Stimulated activated naive CD4-positive, alpha-beta T cell (primary cell): ENCODE measurements at places on chromosomes 6 and 20.

DNA sequence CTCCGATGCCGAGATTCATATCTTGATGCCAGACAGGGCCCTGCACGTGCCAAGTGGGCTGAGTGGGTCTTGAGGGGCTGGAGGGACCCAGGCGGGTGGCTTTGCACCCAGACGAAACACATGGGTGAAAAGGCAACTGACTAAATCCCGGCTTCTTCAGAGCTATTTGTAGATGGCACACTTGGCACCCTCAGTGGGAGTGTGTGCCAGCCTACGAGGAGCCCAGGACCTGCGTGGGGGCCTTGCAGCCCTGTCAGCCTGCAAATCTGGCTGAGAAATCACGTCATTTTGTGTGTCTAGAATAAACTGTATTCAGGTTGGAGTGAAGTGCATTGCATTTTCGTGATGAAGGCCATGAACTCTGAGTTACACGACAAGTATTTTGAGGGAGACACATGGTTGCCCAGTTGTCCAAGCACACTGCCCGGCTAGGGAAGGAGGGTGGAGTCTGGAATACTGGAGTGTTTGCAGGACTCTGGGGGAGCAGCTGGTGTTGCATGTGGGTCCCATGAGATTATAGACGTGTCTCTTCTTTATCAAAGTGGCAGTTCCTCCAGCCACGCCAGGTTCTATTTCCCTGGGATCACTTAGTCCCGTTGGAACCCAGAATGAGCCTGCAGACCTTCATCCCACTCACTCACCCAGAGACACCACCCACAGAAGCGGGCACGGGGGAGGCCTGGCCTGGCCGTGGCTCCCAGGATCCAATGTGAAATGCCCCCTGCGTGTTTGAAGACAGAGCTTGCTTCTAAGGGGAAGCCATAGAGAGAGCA lies 60.2 kb downstream of the DLL1 start:
- DNase-seq = no peak

DNA sequence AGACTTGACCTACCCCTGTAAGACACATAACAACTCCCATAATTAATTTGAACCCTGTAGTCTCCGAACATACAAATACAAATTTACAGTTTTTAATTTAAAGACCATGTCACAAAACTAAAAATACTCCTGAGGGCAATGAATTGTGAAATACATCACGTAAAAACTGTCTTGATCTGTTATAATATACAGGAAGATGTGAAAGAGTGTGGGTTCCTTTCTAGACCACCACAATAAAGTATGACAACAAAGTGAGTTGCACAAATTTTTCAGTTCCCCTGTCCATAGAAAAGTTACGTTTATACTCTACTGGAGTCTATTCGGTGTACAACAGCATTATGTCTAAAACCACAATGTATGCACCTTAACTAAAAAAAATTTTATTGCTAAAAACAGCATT lies 11.0 kb upstream of the BLOC1S5 start:
- no peak for DNase-seq

DNA sequence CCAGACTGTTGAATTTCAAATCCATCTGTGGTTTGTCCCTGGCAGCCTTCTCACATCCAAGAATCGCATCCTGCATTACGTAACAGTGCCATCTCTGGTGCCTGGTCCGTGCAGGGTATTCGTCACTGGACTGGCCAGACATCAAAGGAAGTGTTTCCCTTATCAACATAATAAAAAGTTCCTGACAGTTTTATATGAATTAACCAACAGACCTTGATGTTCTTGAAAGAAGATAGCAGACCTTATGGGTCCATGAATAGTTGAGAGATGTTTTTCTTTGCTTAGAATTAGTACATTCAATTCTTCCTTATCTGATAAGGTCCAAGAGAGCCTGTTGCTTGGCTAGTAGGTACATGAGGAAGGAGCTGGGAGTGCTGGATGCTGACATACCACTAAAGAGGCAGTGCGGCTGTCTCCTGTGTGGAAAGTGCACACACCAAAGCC lies 77.6 kb downstream of the PHACTR2 start:
- DNase-seq = no peak

GRCh38 chr20:41100001-41100480 lies 37.3 kb upstream of the PLCG1 start:
- no peak for DNase-seq

GRCh38 chr6:110589865-110590513 lies 113.6 kb upstream of the SLC22A16 start:
- no peak for DNase-seq

DNA sequence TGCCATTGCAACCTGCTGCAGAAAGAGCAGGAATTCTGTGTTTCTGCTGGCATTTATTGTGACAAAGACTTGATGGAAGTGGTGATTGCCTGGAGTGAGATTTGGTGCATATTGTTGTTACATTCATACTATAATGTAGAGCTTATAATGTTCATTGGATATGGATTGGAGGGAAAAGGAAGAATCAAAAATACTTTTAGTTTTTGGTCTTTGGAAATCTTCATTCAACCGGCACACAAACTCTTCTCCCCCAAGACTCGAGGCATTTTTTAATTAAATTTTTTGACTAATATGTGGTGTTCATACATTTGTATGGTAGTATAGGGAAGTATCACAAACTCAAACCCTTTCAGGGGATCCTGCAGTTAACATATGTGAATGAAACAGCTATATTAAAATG lies 380.8 kb downstream of the DOK5 start:
- DNase-seq = no peak

- no peak for DNase-seq
These were observed 3.1 kb downstream of the MAN1A1 start for GRCh38 chr6:119346450-119346849.

GRCh38 chr6:164227952-164228522 lies 813.5 kb downstream of the QKI start:
- no peak for DNase-seq

- DNase-seq = no peak
These were observed 370.3 kb upstream of the JARID2 start for GRCh38 chr6:14875481-14876063.

DNA sequence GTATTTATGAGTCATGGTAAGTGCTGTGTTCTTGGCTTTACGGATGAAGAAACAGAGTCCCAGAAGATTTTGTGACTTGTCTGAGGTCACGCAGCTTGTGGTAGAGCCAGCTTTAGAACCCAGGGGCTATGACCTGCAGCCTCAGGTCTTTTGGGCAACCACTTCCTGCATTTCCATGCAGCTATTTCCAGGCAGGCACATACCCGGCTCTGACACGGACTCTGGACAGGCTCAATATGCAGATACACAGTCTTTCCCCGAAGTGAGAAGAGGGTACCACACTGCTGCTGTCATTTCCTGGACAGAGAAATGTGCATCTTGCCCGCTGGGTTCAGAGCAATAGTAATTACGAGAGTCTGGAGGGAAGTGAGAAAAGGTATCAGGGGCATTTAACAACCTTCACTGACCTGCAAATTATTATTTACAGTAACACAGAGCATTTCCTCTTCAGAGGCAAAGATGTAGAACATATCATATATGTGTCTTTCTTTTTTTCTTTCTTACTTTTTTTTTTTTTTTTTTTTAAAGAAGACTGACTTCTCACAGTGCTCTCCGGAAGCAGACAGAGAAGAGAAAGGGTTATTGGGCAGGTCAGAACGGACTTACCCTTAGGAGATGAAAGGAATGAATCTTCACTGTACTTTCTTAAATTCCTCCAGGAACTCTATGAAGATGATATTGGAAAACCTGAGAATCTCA lies 185.1 kb downstream of the CLIC5 start:
- no peak for DNase-seq

DNA sequence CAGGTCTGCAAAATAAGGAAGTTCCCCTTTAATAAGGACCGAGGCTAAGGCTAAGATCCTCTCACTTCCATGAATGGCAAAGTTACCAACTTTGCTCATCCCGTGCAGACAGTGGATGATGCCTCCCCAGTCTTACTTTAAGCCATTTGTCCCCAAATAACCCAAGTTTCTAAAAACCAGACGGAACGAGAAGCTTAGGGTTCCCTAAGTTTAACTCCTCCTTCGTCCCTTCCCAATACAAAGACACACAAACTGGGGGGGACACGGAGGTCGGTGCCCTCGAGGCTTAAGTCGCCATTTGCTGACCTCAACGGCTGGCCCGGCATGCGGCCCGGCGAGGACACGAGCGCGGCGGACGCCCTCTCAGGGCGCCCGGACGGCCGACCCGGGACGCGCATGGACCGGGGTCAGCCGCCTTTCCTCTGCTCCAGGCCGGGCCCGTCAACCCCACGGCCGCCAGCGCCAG lies 527 bp downstream of the FBXO30 start:
- no peak for DNase-seq

DNA sequence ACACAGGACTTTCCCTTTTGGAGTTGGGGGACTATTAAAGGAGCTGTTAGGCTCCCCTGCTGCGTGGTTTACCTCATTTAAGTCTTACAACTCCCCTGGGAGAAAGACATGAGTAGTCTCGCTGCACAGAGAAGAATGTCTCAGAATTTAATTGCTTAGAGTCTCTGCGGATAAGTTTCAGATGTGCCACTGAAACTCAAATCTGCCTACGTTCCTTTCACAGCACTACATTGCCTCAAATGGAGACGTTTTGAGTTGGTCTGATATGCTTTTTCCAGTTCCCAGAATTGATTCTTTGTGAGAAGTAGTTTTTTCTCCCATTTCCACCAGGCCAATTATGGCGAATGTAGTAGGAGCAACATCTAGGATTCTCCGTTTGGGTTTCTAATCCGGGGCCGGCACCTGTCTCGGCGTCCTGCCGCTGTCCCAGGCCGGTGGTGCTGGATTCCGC lies 532 bp upstream of the SLC35F1 start:
- no peak for DNase-seq

DNA sequence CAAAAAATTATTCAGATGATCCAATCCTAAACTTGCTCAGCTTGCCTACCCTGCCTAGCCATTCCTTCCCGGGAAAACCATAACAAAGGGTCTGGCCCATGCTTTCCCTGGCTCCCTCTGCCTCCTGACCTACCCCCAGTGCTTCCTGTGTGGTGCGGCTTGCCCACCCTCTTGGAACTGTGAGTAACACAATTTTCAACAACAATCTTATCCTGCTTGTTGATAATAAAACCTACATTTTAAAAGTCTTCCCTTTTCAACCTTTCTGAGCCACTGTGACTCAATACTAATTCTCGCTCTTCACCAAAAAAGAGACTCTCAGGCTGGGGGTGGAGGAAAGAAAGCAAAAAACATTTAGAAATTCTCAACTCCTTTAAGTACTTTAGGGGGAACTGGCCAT lies 18.0 kb downstream of the EXOC2 start:
- no peak for DNase-seq

GRCh38 chr6:33375143-33375671 lies 16.4 kb upstream of the KIFC1 start:
- no peak for DNase-seq

DNA sequence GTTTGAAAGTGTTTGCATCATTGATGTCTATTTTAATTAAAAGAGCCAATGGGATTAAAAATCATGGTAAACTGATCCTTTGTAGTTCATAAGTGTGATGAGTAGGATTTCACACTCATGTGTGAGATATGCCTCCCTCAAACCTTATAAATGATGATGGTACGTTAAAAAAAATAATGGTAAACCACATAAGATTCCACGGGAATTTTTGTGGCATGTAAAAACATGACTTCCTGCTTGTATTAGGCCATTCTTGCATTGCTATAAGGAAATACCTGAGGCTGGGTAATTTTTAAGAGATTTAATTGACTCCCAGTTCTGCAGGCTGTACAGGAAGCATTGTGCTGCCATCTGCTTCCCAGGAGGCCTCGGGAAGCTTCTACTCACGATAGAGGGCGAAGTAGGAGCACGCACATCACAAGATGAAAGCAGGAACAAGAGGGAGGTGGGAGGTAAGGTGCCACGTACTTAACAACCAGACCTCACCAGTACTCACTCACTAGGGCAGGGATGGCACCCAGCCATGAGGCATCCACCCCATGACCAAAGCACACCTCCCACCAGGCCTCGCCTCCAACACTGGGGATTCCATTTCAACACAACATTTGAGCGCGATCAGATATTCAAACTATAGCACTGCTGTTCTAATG lies 187.6 kb upstream of the QKI start:
- no peak for DNase-seq

DNA sequence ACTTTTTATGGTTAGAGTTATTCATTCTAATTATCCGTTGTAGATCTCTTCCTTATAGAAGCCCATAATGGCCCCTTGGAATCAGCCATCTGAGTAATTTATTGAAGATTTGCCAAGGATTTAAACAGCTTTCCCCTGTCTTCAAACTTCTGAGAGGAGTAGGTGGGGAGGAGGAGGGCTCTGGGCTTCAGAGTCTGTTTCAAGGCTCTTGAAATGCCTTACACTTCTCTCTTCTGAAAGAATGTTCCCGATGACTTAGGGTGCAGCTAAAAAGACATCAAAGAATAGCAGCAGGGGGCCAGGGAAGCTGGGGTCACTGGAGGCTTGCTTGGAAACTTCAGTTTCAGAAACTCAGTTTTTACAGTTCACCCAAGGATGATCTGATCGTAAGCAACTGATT lies 165.3 kb downstream of the ZDHHC14 start:
- no peak for DNase-seq

DNA sequence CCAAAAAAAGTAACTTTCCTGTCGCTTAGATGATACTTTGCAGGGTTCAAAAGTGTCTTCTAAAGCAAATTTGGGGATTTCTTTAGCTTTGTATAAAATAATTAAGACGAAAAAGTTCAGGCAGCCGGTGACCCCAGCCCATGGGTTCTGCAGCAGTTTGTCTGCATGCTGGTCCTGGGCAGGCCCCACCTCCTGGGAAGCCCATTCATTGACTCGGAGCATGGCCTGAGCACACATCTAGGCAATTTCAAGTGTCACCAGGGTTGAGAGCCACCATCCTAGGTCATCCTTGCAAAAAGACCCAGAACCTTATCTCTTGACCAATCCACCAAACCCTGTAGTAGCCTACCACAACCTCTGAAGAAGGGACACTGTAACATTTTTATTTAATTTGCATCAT lies 20.6 kb downstream of the BFSP1 start:
- DNase-seq = no peak

DNA sequence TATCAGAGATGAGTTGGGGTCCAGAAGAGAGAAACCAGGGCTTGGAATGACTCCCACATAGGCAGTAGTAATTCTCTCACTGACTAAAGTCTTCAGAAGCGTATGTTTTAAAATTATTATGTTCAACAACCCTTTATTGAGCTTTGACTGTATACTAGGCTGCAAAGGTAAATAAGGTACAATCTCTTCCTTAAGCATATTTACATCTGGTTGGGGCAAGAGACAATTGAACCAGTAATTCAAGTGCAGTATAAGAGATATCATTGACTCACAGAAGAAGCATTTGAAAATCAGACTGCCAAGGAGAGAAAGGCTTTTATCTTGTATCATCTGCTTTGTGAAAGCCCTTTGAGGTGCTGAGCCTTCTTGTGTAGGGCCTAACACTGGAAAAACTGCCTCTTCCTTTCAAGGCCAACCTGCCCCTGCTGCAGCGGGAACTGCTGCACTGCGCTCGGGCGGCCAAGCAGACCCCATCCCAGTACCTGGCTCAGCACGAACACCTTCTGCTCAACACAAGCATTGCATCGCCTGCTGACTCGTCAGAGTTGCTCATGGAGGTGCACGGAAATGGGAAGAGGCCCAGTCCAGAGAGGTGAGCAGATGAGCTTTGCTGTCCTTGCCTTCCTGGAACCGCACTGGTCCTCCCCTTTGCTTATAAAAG lies 39.3 kb upstream of the C20orf144 start:
- no peak for DNase-seq

- DNase-seq = no peak
These were observed 1.8 kb downstream of the GTPBP2 start for GRCh38 chr6:43627008-43627825.
